ENCODE measurements at places on chromosomes 3 and 15.

- no peak for DNase-seq
Observed at GRCh38 chr3:53820084-53820483, 26.1 kb downstream of the CHDH start.

DNA sequence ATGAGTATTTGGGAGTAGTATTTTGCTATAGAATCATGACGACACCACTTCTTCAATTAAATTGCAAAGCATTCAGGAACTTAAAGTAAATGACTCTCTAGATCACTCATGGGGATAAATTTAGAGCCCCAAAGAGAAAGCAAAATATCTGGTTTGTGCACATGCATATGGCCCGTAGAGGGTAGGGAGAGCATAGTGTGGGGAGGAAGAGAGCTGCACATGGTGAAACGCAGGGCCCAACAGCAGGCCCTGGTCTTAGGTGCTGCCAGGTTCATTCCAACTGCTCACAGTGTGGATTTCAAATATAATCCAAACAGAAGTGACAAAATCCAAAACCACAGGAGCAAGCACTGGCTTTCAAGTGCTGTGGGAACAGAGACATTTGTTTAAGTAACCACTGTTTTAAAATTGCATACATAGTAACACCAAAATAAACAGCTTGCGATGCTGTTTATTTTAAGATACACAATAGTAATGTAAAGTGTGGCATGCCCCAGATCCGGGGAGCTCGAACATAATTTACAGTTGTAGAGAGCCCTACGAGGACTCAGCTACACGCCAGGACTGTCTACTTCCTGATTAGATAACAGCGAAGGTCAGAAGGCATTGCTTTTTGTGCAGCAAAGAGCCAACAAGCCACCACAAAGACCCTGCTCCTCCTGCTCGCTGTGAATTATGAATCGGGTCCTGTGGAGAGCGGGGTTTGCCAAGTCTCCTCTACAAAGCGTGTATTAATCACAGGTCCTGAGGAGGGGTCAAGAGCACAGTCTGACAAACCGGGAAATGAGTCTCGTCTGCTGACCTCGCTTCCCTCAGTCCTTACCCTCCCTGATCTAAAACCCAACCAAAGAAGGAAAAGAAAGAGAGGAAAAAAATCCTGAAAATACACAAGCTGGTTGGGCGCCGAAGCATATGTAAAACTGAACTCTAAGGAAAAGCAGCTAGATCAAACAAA, 80.6 kb downstream of the MEIS2 start:
- no peak for DNase-seq

DNA sequence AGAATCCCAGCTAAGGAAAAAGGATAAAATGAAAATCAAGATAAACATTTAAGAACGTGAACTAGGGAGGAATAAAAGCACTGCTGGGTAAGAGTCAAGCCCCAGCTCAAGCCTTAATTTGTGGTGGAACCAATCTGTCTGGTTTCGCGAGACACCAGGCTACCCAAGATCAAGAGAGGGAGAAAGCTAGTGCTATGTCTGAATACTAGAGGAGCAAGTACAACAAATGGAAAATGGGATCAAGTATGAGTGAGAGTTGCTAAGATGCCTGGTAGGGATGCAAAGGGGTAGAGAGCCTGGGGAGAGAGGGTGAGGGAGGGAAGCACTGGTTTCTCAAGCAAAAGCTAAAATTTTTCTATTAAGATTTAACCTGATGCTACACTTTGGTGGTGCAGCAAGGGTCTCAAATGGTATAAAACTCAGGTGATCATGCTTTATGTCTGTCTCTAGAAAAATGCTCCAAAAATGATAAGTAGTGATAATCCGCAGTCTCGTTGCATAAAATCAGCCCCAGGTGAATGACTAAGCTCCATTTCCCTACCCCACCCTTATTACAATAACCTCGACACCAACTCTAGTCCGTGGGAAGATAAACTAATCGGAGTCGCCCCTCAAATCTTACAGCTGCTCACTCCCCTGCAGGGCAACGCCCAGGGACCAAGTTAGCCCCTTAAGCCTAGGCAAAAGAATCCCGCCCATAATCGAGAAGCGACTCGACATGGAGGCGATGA, 1.7 kb upstream of the SETD5 start:
- no peak for DNase-seq

DNA sequence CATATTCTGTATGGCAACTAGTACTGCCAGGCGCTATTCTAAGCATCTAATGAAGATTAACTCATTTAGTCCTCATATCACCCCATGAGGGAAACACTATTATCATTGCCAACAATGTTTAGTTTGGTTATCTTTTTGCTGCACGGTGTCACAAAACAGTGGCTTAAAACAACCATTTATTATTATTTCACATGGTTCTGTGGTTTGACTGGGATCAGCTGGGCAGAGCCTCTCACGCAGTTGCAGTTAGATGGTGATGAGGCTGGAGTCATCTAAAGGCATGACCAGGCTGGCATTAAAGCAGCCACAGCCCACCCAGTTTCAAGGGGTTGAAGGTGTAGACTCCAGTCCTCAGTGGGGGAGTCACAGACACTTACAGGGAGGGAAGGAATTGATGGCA, 32.8 kb upstream of the RASA2 start:
- no peak for DNase-seq

GRCh38 chr15:78146425-78147154, 2.6 kb upstream of the IDH3A start:
- DNase-seq, result no peak

DNA sequence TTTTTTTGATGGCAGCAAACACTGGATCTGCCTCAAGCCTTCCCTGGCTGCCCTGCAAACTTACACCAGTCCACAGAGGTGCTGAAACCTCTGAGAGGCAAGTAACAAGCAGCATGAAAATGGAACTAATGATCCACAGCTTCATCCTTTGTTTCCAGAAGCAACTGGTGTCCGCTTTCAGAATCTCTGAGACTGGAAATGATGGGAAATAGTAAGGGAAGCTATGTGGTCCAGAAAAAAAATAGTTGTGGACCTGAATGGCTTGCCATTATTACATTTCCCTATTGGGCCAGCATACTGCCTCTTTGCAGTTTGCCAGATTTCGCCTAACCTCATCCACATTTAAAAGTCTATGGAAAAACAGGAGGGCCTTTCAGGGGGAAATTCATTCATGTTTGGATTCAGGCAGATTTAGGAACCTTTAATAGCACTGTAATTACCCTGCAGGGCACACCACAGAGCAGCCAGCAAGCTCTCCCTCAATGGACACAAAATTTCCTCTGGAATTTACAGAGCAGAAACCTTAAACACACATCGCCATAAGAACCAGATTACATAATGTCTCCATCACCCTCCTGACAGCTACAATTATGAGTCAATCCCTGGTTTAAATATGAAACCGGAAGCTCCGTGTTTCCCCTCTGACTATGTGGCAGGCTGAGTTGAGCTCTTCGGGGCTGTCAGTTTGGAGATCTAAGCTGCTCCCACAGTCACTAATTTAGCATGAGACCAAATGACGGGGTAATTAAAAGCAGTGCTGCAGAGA, 134.4 kb downstream of the TMCO5A start:
- DNase-seq, result peak; percentile 63

GRCh38 chr15:32959077-32959476, 235.4 kb downstream of the FMN1 start:
- no peak for DNase-seq

DNA sequence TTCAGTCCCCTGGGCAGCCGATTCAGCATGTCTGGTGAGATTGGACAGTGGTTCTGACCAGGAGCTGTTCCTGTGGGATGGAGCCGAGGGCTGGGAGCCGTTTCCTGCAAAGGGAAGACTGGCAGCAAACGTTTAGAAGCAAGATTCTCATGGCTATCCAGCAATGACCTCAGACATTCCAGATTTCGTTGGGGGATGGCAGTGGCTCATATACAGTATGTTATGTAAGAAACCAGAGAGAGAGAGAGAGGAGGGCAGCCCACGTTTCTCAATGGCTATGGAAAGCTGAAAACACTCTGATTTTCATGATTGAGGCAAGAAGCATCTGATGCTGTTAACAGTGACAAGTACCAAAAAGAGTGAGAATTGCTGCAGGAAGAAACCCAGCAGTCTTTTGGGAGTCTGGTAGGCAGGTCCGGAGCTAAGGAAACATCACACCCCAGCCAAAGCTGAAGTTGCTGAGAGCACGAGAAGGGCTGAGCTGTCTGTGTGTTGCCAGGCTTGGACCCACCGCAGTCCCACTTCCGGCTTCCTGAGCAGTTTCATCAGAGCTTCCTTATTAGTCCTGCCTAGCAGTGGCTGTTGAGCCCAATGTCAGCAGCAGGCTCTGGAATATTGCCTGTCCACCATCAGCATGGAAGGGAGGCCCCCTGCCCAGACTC, 25.6 kb upstream of the VPS8 start:
- no peak for DNase-seq

DNA sequence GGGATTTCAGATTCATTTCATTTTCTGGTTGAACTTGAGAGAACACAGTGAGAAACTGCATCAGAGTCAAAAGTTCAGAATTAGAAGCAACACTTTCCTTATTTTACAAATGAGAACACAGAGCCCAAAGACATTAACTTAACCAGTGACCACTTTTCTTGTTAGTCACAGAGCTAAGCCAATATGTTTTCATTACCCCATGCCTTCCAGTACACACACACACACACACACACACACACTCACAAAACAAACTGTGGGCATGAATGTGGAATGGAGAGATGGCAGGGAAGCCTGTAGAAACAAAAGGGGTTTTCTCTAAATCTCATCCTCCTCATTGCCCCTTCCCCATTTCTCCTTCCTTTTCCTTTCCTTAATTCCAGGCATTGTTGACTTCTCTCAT, 267.4 kb upstream of the GADL1 start:
- DNase-seq, result no peak

DNA sequence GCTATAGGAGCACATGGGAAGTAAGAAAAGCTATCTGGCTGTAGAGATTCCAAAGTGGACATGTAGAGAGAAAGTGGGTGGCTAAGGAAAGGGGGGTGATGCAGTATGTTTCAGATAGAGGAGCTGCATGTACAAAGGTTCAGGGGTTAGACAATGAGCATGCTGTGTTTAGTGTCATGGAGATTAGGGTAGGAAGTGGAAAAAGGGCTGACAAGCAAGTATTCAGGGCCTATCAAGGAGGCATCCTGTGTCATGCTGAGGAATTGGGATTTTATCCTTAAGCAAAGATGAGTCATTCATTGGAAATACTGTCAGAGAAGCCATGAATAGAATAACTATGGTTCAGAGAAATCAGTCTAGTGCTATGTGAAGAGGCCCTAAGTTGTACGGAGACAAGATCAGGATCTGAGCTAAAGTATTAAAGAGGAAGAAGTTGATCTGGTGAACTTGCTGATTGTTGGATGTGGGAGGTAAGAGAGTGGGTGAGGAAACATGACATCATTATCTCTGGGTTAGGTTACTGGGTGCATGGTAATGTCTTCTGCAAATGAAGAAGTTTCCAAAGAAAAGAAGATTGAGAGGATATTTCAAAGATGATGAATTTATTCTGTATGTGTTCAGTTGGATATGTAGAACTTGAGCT, 176.7 kb upstream of the GOLIM4 start:
- DNase-seq, result no peak

DNA sequence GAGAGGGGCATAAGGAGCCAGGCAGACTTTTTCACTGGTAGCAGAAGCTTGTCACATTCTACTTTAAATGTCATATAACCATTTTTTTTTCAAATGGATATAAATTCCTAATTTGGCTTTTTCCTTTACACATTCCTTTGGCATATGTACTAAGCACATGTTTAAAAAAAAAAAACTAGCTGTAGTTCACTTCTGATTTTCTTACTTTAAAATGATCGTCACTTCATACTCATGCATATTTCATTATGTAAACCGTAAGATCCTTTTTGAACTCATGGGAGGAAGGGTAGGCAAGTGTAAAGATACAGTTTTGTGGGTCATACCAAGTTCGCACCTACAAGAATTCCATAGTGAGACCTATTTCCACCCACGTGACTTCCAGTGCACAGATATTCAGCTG, 45.1 kb upstream of the BFSP2 start:
- DNase-seq, result no peak

DNA sequence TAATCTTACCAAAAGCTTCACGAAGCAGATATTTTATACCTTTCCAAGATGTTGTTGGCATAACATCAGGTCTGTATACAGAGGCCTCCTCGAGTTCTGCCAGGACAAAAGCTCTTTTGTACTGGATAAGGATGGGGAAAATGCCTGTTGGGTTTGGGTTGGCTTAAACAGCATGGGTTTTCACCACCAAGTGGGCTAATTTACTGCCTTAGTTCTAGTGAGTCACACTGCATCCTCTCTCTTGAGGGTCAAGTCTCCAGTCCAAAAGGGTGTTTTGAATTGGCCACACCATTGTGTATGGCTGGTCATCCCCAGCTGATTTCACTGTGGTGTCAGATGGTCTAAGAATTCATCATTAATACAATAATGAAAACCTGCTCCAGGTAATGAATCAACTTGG, 26.1 kb upstream of the BHLHE40 start:
- no peak for DNase-seq

- DNase-seq, result no peak
Observed at GRCh38 chr3:138542977-138543376, 51.1 kb downstream of the CEP70 start.

DNA sequence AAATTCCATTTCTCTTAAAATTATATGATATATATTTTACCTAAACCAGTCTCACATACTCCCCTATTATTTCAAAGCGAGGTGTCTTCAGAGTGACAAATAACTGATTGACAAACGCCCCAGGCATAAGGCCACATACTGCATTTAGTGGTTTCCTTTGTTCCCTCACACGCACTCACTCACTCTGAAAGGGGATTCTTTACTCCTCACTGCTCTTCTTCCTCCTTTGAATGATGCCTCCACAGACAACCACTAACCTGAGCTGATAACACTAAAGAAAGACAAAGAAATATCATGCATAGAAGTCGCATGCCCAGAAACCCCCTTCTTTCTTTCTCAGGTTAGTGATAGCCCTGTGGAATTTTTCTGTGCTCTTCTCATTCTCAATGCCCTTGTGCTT, 24.1 kb upstream of the BBX start:
- DNase-seq, result no peak

GRCh38 chr15:32885713-32886112, 167.9 kb downstream of the GREM1 start:
- DNase-seq, result no peak

DNA sequence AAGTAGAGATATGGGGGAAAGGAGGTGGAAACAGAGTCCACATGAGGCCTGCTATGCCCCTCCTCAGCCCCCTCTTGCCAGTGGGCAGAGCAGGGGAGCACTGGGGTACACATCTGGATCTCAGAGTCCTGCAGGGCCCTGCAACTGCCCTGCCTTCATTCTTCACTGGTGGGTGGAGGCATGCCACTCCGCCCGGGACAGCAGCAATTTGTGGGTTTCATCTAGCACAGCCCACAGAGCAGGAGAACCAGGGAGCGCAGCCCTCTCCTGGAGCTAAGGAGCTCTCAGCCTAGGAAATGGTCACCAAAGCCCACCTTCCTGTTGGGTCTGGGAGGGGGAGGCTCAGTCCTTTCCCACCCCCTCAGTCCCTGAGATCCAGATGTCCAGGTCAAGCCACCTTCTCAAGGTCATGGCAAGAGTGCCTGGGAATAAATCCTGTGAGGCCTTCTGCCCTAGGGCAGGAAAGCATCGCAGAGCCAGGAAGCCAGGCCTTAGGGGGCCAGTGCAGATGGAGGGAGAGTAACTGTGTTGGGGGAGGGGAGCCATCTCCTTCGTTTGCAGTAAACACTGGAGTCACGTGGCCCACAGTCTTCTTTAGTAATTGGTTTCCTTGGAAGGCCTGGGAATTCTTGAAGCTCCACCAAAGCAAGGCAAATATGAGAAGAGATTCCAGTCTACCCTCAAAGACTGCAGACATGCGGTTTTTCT, 31.0 kb downstream of the ANP32A start:
- DNase-seq, result no peak

- DNase-seq, result no peak
Observed at GRCh38 chr3:152405915-152406802, 137.4 kb downstream of the MBNL1 start.
